ENCODE measurements at places on chromosomes 16 and 17.

DNA sequence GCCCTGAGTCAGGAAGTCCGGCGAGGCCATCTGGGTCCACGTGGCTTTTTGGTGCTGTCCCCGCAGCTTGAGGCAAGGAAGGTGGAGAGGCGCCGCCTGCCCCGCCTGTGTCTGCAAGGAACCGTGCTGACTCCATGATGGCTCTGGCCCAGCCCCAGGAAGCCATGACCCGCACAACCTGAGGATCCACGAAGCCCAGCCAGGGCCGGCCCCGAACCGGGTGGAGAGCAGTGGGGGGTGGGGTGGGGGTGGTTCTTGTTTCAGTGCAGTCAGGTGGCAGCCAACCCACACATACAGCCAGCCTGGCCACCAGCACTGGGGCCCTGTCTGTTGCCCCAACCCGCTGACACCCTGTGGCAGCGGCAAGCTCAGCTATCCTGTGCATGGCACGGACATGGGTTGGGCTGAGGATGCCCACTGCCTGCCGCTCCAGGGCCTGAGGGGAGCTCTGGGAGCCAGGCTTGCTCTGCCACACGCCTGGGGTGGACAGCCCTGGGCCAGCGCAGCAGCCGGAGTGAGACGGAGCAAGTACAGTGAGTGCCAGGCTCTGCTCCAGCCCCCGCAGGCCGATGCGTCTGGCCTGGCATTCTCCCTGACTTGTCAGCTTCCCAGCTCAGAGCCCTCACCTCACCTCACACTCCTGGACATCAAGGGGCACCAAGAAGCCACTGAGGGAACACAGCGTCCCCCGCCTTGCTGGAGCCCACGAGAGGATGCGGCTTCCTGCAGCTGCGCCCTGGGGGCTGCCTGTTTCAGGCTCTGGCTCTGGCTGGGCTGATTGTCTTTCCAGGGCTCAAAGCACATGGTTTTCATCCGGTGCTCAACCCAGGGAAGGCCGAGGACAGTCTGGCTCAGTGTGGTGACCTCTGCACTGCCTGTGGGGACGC is 68.8 kb downstream of the LMF1 start:
- DNase-seq = no peak

DNA sequence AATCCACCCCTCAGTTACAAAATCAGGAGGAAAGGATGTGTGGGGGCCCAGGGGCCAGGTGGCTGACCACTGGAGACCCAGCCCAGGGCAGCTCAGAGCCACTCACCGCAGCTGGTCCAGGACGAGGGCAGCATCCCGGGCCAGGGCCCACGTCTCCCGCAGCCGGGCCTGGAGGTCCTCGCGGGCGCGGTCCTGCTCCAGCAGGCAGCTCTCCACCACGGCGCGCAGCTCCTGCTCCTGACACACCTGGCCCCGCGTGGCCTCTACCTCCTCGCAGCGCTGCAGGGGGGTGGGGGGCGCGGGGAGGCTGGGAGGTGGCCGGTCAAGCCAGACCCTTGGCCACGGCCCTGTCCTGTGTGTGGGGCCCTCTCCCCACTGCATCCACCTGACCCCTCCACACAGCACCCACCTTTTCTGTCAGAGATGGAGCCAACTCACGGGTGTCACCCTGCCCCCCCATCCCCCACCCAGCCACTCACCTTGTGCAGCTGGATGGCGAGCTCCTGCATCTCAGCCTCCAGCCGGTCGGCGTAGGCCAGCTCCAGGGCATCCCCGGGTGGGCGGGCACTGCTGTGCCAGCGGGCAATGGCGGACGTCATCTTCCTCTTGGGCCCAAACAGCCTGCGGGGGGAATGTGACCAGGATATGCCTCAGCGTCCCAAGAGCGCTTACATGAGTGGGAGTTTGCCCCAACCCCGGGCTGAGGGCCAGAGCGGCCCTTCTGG is 5.1 kb downstream of the NUDT16L1 start:
- DNase-seq = no peak

- DNase-seq = no peak
Measured at GRCh38 chr16:84137287-84137686, 7.7 kb downstream of the HSDL1 start.

GRCh38 chr16:89019511-89019910 is 42.5 kb upstream of the CBFA2T3 start:
- DNase-seq = no peak

DNA sequence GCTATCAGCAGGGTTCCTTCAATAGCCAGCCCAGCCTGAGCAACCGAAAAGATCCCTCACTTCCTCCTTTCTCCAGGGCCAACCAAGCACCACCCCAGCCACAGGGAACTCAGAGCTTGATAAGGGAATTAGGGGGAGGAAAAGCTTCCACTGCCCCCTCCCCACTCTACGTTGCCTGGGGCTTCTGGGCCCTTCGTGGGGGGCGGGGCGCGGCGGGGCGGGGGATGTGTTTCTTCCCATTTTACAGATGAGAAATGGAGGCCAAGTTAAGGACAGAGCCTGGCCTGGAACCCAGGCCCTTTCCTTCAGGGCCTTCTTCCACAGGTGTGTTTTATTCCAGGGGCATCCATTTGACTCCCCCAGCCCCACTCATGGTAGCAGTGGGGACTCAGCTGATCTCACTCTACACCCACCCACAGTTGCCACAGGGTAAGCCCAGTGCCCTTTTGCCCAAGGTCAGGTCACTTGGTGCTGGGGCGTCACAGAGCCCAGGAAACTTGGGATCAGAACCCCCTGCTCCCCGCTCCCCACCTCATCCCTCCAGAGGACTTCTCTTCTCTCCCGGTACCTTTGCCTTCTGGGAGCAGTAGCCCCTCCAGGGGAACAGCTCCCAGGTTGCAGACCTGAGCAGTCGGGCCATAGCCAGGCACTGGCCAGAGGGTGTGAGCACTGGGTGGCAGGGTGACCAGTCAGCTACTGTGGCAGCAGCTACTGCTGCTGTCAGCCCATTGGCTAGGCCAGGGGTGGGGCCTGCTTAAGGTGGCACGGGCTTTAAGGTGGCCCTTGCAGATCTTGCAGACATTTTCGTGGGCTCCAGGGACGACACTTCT is at the start of gene LDHD:
Gene LDHD (minus strand): TSS at position 700 of the 830 bp plus-strand sequence. CDS start 60 bp downstream, at position 640.
- DNase-seq = peak; percentile 81

- no peak for DNase-seq
Measured at GRCh38 chr17:35046740-35047283, 16.7 kb downstream of the RFFL start.

GRCh38 chr17:5022171-5022711 is 13.0 kb downstream of the SLC52A1 start:
- no peak for DNase-seq

DNA sequence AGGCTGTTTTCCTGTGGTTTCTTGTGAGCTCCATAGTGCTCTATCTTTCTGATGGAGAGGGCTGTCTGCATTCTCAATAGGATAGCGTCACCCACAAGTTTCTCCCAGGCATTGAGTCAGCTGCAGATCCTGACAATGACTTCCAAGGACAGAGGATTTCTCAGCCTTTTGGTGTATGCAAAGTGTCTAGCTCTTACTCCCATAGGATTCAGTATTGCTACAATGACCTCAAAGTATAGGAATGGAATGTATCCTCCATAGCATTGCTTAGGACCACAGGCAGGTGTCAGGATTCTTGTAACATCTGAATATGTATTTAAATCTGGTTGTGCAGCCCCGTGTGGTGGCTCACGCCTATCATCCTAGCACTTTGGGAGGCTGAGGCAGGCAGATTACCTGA is 32.3 kb downstream of the SMIM36 start:
- no peak for DNase-seq

- no peak for DNase-seq
Measured at GRCh38 chr16:87976665-87977064, 25.4 kb downstream of the BANP start.

GRCh38 chr17:79612468-79613194 is 1.8 kb upstream of the RBFOX3 start:
- peak; percentile 94 for DNase-seq

Measured in A549 (cell line).